ENCODE measurements at places on chromosomes 2 and 18.
A peak's percentile ranks its signal among the peaks of the same experiment; 100 is the strongest.

- DNase-seq: no peak
These were observed 121.5 kb upstream of the LTBP1 start for GRCh38 chr2:32825291-32825712.

DNA sequence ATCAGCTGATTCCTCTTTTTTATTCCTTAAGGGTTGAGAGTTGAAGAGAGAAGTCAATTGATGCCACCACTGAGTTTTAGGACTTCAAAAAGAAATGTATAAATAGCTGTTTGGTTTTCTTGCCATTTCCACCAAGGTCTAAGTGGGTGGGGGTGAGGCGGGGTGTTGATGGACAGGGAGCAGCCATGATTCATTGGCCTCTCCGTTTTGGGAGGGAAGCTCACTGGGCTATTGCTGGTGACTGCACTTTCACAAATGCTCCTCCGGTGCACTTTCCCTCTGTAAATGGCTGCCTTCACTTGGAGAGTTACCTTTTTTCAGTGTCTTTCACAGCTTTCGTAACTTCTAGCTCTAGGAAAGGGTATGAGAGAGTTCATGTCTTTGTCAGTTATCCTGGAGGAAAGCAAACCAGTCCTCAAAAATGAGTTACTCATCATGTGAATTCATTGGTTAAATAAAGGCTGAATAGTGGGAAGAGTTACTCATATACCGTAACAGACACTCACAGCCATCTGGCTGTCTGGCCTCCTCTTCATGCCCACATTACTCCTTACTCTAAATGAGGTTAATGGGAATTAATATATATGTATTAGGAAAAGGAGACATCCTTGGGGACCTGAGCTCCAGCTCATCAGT, 17.4 kb upstream of the CTAGE1 start:
- no peak for DNase-seq

DNA sequence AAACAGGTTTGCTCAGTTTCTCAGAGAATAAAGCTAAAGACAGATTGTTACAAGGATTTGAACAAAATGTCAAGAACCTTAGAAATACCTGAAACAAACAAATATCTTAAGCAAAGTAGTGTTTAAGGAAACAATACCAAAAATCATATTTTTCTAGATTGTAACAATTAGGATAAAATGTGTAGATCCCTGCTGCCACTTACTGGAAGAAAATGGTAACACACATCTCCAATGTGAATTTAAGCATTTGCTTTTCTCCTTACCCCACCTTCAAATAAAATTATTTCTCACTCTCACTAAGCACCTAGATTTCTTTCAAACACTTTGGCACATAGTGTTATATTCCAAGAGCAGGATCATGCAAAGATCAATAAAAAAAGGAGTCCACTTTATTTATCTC, 34.9 kb downstream of the SUCLG1 start:
- no peak for DNase-seq

GRCh38 chr2:62313449-62314227, 117.7 kb downstream of the B3GNT2 start:
- no peak for DNase-seq

DNA sequence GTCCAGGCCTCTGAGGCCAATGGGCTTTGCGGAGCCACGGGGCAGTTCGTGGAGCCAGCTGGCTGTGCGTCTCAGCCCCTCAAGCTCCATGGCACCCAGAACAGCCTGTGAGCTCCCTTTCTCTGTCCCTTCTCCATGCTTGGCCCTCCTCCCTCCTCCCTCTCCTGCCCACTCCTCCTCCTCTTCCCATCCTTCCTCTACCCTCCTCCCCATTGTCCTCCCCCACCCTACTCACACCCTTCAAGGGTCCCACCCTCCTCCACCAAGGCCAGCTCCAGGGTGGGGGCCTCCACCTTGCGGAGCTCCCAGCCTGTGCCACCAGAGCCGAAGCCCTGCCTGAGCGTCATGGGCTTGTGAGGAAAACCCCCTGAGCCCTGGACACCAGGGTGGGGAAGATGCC, 269.0 kb downstream of the ATAD2B start:
- no peak for DNase-seq

- no peak for DNase-seq
These were observed 887 bp upstream of the ZNF396 start for GRCh38 chr18:35377875-35378573.

DNA sequence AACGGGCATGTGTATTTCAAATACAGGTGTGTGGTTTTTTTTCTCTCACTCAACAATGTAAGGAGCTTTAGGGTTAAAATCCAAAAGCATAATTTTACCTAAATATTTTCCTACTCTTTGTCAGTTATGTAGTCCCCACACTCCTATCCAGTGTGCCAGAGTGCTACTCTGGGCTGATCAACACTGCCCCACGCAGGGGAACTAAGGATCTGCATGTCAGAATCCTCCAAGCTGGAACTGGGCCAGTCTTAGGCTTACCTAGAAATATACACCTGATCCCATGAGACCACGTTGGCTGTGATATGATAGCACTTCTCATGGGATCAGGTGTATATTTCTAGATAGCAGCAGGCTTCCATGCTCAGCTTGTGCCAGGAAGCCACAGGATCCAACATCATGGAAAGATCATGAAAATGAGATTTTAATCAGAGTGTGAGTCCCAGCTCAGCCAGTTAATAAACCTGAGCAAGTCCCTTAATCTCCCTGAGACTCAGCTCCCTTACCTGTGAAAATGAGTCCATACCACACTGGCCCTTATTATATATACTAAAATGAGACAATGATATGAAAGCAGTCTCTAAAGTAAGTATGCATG, 29.7 kb downstream of the CCDC141 start:
- peak; percentile 57 for DNase-seq

DNA sequence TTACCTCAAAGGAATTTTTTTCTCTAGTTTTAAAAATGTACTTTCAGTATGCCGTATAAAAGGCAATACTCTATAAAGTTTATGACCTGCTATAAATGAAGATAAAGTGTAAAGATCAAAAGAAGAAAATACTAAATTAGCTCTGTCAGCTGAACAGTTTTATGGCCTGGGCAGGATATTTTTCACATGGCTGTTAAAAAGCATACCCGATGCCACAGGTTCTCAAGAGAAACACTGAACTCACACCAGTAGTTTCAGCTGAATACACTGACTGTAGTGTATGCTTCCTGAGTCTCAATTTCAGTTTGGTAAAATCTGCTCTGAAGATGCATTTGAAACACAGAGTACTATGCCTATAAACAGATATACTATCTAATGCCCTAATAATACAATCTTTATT, 126.0 kb downstream of the PIGN start:
- no peak for DNase-seq

GRCh38 chr2:62369541-62370202, 136.3 kb downstream of the TMEM17 start:
- DNase-seq: no peak

DNA sequence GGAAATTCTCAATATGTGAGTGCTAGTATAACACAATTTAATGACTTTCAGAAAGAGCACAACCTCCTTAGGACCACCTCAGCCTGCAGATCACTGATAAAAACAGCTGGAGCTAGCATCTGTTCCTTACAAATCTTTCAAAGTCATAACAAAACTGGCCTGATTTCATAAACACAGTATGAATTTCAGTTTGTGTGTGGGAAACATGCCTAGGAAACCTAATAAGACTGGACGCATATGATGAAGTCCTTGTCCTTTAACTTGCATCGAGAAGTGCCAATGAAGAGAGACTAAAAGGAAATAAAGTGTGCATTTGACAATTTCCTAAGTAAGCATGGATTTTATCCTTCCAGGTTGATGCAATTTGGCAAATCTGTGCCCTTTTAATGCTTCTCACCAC, 74.1 kb upstream of the KLHL14 start:
- DNase-seq: no peak

DNA sequence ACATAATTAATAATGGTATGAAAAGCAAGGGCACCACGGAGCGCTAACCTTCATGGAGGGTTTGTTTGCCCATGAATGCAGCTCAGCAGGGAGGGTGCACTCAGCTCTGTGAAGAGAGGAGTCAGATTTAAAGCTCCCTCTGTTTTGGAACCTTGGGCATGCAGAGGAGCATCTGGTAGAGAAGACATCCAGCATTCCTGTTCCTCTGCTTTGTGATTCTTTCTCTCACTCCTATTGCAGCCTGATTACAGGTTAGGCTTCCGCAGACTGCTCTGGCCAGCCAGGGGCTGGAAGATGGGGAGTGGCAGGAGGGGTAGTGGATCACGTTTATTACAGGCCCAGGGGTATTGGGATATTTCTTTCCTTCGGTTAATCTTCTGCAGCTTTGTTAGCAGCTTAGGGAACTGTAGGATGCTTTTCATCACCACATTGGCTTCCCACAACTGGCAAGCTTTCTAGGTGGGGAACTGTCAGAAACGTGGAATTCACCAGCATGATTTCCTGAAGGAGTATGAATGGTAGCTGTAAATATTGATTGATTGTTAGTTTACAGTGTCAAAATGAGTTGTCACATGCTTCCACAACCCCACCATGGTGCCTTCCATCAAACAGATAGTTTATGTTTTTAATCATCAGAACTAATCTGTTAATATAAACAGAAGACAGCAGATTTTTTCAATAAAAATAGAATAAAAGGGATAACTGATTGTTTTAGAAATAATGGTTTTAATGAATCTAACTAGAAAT, 201.1 kb downstream of the VAPA start:
- no peak for DNase-seq

All from activated CD4-positive, CD25-positive, alpha-beta regulatory T cell treated with anti-CD3 and anti-CD28 coated beads, Interleukin-2, amount 50 U/mL, for 72 hours (primary cell).